ENCODE measurements at places on chromosomes 16 and 17.

- ATAC-seq: no peak
Measured at GRCh38 chr16:89163297-89163696, 8.3 kb upstream of the CDH15 start.

- peak; percentile 25 for ATAC-seq
Measured at GRCh38 chr17:40069751-40070708, 7.3 kb downstream of the THRA start.

GRCh38 chr16:1043881-1044451 lies 28.6 kb upstream of the SSTR5 start:
- ATAC-seq: 0 out of 3 replicates have a peak, but pooled peaks have one; percentile 9

GRCh38 chr17:14833201-14833785 lies 431.8 kb downstream of the PMP22 start:
- ATAC-seq: no peak

- ATAC-seq: no peak
Measured at GRCh38 chr16:14111713-14112538, 40.8 kb downstream of the MRTFB start.

DNA sequence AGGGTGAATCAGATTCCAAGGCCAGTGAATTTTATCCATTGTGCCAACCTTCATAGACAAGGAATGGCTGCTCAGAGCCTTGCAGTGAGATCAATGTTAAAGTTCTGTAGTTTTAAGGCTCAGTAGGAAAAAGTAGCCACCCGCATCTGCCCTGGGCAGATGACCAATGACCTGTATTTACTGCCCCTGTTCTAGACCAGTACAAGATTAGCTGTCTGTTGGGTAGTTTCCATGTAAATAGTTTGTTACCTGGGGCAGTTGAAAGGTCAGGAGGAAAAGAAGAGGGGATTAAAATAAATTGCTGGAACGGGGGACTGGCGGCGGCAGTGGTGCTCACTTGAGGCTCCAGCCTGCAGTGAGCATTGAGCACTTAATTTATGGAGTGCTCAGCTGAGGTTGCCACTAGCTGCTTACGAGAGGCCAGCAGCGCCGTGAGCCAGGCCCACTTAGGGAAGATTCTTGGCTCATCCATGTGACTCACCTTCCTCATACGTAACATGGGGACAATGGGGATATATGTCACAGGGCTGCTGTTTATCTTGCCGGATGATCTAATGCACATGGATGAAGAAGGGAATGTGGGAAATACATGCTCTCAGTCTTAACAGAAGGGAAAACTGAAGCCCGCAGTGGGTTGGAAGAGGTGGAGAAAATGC lies 10.7 kb upstream of the NOS2 start:
- no peak for ATAC-seq

- ATAC-seq: peak; percentile 80
Measured at GRCh38 chr16:35352431-35352830, 1893.0 kb downstream of the TP53TG3F start.

DNA sequence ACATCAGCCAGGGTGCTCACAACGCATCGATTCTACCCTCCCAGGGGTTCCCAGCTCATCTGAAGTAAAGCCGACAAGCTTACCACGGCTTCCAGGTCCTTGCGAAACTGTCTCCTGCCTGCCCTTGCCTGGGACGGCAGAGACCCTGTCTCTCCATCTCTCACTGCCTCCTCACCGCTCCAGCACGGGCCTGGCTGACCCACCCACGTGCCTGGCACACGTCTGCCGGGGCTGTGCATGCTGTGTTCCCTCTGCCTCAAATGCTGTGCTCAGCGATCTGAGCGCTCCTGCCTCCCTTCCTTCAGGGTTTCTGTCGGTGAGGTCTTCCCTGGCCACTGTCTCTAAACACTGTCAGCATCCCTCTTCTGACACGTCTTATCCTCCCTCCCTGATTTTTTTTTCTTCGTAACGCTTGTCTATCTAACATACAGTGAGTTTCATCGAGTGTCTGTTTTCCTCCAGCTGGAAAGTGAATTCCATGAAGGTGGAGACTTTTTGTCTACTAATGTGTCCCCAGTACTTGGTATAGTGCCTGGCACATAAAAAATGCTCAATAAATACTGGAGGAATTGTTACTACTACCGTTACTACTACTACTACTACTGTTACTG lies 208.4 kb downstream of the IRF8 start:
- ATAC-seq: no peak

GRCh38 chr17:828761-829160 lies 46.6 kb downstream of the MRM3 start:
- no peak for ATAC-seq

DNA sequence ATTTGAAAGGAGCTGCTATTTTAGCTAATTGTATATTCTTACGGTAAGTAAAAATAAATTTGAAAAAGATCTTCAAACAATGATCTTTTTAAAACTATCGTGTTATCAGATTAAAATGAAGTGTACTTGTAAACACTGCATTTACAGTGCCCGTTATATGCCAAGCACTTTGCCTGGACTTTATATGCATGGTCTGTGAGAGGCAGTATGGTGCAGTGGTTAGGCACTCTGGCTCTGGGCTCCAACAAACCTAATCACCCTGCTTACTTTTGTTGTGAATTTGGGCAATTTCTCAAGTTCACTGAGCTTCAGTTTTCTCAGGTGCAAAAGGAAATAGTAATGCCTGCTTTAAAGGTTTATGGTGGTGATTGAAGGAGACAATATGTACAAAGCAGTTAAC lies 1.4 kb downstream of the PMP22 start:
- ATAC-seq: no peak

- ATAC-seq: peak; percentile 89
Measured at GRCh38 chr17:76240461-76241203, at the start of gene RNF157. Gene RNF157 (minus strand): TSS chr17:76240493. CDS start chr17:76240240, 253 bp downstream.

GRCh38 chr16:87516361-87516760 lies 23.5 kb upstream of the ZCCHC14 start:
- ATAC-seq: no peak

DNA sequence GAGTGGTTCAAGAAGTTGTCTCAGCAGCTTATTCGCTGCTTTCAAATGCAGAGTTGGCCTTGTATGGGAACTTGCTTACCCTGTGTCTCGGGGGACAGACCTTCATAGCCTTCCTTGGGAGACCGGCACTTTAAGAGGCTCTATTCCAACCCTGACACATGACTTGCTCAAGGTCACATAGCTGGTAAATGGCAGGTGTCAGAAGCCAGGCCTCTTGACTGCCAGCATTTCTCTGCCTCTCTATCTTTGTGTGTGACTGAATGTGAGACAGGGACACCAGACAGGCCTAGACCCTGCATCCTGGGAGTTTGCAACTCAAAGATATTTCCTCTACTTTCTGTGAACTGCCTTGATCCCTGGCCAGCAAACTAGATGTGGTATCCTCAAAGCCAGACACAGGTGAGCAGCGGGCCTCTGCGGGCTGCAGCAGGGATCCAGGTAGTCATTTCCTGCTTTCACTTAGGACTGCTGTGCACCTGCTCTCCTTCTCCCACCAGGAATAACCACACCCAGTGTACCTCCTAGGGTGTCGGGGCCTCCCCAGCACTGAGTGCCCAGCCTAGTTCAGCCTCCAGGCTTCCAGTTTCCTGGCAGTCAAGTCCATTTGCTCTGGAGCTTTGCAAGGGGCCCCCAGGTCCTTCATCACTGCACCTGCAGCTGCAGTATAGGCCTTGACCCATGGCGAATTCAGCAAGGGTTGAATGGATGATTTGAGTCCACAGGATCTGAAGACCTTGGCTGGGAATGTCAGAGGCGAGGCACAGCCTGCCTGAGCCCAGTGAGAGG lies 116.6 kb upstream of the TNRC6C start:
- ATAC-seq: no peak

DNA sequence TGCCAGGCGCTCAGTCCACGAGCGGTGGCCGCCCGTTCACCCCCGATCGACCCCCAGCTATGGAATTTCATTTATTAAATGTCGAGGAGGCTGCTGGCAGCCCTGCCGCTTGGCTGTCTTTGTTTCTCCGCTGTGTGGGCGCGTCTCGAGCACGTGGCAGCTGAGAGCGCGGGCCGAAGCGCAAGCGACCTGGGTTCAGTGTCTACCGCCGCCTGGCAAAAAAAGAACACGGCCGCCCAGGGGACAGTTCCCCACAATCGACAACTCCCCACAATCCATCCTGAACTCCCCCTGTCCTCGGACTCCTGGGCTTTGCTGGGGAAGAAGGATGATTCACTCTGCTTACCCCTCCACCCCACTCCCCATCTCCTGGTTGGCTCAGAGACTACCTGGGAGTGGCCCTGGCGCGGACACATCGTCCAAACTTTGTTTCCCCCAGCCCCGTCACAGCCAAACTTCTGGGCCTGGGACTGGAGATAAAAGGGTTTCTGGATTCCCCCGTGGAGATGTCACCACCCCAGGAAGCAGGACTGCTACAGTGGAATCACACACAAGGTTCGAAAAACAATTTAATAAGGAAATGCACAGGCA lies 1.7 kb upstream of the ANKRD13B start:
- peak; percentile 53 for ATAC-seq

- no peak for ATAC-seq
Measured at GRCh38 chr17:82116246-82116645, 18.2 kb upstream of the FASN start.

- ATAC-seq: no peak
Measured at GRCh38 chr16:3459401-3460090, 16.1 kb downstream of the NAA60 start.

DNA sequence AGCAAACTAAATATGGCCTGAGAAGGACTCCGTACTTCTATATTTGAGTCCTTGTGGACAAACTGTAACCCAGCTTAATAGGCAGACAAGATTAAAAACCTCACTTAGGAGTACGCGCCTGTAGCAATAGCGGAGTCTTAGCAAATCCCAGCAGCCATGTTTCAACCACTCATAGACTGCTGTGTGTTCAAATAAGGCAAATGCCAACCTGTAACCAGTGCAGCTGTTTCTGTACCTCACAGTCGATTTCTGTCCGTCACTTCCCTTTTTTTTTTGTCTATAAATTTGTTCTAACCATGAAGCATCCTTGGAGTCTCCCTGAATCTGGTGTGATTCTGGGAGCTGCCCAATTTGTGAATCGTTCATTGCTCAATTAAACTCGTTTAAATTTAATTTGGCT lies 30.2 kb downstream of the TANC2 start:
- no peak for ATAC-seq

GRCh38 chr16:81427219-81427618 lies 17.4 kb upstream of the CMIP start:
- ATAC-seq: no peak

GRCh38 chr16:3650631-3651265 lies 3.7 kb upstream of the DNASE1 start:
- ATAC-seq: no peak

- no peak for ATAC-seq
Measured at GRCh38 chr17:65092262-65092661, 35.7 kb upstream of the GNA13 start.

DNA sequence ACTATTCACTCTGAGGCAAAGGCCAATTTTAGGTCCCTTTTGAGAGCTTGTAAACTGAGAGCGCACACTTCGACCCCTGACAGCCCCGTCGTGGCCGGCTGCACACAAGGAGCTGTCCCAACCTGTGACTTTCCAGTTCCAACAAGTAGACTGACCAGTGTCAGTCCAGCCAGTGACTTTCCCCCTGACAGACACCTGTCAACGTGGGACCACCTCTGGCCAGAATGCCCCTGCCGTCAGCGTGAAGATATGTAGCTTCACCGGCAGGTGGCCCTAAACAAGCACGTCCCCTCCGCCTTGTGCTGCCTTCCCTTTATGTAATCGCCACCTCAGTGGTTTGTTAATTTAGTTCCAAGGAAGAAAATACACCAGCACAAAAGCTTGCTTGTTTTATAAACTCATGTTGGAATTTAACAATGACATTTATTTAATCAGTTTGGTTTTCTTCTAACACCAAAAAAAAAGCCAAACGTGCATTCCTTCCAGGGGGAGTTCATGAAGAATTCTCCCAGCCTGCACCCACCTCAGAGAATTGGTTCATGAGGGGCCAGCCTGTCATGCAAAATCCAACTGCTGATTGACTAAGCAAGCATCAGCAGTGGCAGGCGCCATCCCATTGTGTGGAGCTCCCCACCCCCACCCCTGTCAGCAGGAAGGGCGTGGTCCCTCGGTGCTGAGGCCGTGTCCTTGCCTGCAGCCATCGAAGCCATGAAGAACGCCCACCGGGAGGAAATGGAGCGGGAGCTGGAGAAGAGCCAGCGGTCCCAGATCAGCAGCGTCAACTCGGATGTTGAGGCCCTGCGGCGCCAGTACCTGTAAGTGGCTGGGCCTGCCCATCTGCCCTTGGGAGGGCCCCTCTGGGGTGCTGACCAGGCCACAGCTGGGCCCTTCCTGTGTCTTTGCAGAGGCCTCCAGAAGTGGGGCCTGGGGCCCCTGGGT lies 33.9 kb downstream of the PLD6 start:
- no peak for ATAC-seq

DNA sequence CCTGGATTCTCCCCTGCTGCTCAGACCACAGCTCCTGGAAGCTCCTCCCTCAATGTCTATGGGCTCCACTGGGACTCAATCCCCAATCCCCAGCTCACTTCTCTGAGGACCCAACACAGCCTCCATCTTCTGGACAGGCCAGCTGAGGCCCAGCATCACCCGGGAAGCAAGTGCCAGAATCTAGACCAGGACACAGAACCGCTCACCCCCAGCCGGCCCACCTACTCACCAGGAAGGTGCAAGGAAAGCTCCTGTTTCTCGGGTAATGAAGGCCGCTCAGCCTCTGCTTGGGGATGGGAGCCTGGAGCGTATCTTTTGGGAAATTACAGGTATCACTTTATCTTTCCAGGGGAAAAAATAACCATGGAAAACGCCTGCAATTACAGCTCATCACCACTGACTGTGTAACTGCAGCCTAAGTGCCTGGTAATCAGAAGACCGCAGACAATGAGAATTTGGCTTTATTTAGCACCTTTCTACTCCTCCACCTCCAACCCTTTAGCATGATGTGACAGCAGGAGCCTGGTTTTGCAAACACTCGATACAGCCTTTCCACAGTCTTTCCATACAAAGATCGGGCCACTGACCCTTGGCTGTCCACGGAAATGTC lies 49.6 kb upstream of the RPL38 start:
- ATAC-seq: no peak

DNA sequence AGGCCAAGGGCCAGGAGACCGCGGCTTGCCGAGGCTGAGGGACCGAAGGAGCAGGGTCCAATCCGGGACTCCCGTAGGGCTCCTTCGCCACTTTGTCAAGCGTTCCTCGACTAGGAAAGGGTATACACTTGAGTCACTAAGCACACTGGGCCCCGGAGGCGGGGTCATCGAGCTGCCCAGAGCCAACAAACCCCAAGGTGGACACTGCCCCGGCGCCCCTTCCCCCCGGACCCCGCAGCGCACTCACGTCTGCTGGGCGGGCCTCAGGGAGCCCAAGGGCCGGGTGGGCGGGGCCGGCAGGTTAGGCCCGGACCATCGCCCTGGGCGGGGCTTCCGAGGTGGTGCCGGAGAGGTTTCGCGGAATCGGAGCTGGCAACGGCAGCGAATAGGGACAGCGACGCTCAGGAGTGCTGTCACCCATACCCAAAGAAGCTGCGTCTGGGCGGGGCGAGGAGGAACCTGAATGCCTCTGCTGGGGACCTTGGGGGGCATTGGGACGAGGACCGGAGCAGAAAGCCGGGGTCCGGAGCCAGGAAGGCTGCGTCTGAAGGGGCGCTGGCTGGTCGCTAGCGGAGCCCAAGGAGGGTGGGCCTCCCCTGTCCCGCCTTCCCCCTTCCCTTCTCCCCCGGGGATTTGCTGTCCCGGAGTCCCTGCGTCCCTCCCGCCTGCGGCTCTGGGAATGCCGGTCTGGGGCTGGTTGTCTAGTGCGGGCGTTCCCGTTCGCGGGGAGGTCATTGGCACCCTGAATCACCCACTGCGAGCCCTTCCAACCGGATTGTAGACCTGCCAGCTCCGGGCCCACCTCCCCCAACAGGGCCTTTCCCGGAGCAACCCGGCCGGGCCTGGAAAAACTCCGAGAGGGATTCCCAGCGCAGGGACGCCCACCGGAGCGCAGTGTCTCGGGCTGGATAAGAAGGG lies 118.2 kb upstream of the SMURF2 start:
- no peak for ATAC-seq

All from SK-N-SH treated with all-trans-retinoic acid at 6 μM for 48 hours (cell line).